Activated CD8-positive, alpha-beta memory T cell treated with anti-CD3 and anti-CD28 coated beads, Interleukin-2, amount 10 ng/mL, durations not matched to agents 7 days and 5 days (primary cell): ENCODE measurements at places on chromosomes 1 and 21. TPM values are rescaled to one million over a fixed set of nuclear protein-coding genes. Genes with fewer than 3 reads are reported as not detected.

FAM43B gene
- not detected for total RNA-seq

C1orf94 gene
- total RNA-seq: not detected

DNA sequence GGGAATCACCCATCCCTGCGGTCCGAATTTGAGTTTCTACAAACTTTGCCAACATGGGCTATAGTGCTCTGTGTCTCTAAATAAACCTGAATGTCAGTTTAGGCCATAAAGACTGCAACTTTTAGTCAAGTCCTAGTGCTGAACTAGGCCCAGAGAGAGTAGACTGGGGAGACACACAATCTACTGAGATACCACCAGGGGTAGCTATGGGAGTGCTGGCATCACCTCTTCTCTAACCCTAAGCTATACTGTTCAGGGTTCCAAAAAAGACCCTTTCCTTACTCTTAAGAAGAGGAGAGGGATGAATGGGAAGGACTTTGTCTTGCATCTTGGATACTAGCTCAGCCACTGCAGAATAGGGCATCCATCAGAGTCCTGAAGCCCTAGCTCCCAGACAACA is 866.7 kb upstream of the PRMT6 start:
- no peak for DNase-seq
- no peaks in the 10 kb centered on the region for H3K27me3 ChIP-seq
- no peak overlapping the region for H3K27ac ChIP-seq
- no peaks in the 10 kb centered on the region for H3K36me3 ChIP-seq
- no peaks in the 10 kb centered on the region for H3K4me1 ChIP-seq
- H3K4me3 ChIP-seq: no peak overlapping the region

TMEM79 gene
- 10.1 TPM for total RNA-seq

GRCh38 chr1:158806916-158807536 is 24.1 kb upstream of the MNDA start:
- no peaks in the 10 kb centered on the region for H3K36me3 ChIP-seq
- H3K4me1 ChIP-seq: no peaks in the 10 kb centered on the region
- H3K27me3 ChIP-seq: peaks cover 9% of the 10 kb centered on the region
- DNase-seq: no peak
- no peak overlapping the region for H3K27ac ChIP-seq

KRTAP12-1 gene
- not detected for total RNA-seq

DNA sequence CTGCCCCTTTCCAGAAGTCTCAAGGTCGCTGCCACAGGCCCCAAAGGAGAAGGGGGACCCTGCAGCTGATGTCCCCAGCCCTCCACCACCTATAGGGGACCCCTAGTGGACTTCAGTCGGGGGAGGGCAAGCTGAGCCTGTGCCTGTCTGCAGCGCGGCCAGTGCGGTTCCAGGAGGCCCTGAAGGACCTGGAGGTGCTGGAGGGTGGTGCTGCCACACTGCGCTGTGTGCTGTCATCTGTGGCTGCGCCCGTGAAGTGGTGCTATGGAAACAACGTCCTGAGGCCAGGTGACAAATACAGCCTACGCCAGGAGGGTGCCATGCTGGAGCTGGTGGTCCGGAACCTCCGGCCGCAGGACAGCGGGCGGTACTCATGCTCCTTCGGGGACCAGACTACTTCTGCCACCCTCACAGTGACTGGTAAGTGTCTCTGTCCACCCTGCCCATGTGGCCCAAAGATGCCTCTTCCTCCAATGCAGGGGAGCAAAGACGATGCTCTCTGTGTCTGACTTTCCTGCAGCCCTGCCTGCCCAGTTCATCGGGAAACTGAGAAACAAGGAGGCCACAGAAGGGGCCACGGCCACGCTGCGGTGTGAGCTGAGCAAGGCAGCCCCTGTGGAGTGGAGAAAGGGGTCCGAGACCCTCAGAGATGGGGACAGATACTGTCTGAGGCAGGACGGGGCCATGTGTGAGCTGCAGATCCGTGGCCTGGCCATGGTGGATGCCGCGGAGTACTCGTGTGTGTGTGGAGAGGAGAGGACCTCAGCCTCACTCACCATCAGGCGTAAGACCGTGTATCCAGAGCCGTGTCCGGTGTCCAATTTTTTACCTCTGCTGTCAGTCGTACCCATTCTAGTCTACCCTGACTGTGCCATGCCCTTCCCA is 79.9 kb downstream of the OBSCN start:
- no peaks in the 10 kb centered on the region for H3K36me3 ChIP-seq
- H3K4me1 ChIP-seq: peaks cover 14% of the 10 kb centered on the region
- no peak for DNase-seq
- no peaks in the 10 kb centered on the region for H3K27me3 ChIP-seq
- no peak overlapping the region for H3K27ac ChIP-seq
- H3K4me3 ChIP-seq: no peak overlapping the region

- no peak overlapping the region for H3K4me3 ChIP-seq
- H3K27ac ChIP-seq: no peak overlapping the region
- no peaks in the 10 kb centered on the region for H3K4me1 ChIP-seq
- no peaks in the 10 kb centered on the region for H3K36me3 ChIP-seq
Observed at GRCh38 chr1:68087184-68087583, 36.8 kb upstream of the DIRAS3 start.
